Posterior cingulate gyrus (tissue), 11 donors: ENCODE measurements at places on chromosomes 4 and X.

DNA sequence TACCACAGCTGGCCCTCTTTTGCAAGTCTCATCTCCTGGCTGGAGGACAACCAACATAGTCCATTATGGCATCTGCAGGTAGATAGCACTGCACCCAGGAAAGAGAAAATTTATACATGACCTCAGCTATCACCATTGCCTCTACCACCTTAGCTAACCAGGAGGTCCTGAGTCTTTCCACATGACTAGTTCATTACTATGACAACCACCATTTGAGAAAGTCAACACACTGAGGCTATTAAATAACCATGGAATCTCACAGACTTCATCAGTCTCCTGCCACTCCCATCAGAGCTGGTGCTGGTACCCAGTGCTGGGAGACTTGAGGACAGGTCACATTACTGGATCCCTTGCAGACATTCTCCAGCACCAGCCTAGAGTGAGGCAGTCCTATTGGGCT is 285.9 kb downstream of the GBA3 start:
- no peak for DNase-seq

DNA sequence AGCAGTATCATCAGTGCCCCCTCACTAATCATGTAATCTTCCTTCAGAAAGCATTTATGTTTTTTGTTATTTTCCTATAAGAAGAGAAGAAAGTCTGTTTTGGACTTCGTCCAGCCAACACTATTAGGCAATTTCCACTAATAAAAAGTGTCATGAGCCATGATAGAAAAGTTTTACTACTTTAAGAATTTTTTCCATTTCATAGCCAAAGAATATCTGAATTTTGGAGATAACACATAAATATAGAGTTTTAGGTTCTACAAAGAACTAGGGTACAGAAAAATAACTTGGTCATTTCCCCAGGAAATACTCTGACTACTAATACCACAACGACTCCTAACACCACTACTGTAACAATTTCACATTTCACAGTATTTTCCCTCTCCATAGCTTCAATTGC is 41.8 kb upstream of the VEGFC start:
- DNase-seq: no peak

DNA sequence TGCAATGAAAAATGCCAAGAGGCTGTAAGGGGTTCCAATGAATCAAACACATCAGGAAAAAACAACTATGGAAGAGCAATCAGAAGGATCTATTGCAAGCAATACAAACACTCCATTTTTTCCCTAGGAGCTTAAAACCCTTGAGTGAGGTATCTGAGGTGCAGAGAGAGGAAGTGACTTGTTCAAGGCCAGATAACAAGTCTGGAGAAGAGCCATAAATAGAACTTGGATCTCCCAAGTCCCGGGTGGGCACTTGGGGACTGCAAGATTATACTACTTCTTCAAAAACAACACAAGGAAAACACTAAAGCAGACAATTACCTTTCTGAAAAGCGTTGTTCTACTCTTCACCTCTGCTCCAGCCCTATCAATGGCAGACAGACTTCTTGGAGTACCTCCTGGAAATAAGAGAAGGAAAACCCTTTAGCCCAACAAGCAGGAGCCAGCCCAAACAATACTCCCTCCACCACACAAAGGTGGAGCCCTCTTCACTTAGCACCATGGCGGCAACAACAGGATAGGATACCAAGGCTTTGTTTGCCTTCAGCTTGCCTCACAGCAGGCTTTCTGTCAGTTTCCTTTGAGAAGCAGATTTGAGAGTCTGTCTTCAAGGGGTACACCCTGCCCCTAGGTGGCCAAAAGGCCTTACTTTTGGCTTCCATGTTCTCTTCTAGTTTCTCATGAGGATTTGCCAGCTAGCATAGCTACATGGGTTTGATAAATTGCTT is 26.0 kb downstream of the AIFM1 start:
- no peak for DNase-seq

- no peak for DNase-seq
These were observed 6.6 kb upstream of the MAGEB17 start for GRCh38 chrX:16160729-16161128.

GRCh38 chr4:124862261-124862660 is 149.7 kb upstream of the ANKRD50 start:
- no peak for DNase-seq

- no peak for DNase-seq
These were observed 59.0 kb downstream of the WWC2 start for GRCh38 chr4:183158062-183158461.

- DNase-seq: no peak
These were observed 121.6 kb downstream of the SLC4A4 start for GRCh38 chr4:71460371-71460770.

DNA sequence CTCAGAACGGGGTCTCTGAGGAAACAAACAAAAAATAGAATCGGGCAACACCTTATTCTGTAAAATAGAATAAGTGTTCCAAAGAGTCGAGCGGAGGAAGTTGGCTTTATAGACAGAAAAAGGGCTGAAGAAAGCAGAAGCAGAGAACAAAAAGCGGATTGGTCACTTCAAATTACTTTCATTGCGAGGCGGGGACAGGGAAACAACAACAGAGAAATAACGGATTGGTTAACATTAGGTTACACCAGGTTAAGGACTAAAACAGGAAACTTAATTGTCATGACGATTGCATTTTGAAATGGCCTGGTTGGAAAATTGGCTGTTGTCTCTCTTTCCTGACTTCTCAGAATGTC is 433 bp upstream of the COQ2 start:
- DNase-seq: no peak

DNA sequence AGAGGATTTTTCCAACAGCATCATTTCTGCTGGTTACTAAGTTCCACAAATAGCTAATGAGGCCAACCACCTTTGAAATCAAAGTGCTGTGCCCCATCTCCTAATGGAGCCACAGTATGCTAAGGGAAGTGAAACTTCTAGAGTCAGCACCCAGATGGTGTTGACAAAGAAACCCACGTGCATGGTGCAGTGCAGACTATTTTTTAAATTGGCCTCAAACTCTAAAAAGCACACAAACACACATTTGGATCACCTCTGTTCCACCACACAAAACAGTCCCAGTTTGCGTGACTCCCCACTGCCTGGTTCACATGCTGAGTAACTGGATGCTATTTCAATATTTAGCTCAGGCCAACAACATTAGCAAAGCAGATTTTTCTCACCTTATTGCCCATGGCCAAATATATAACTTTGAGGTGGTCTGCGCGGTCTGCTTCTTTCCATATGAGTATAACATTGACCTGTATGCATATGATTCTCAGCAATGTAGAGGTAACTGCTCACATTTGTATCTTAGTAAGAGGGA is 69.9 kb downstream of the AMELX start:
- no peak for DNase-seq

GRCh38 chr4:158624889-158625478 is 46.7 kb downstream of the C4orf46 start:
- no peak for DNase-seq

GRCh38 chr4:151215295-151215694 is 61.7 kb upstream of the PRSS48 start:
- DNase-seq: no peak

- no peak for DNase-seq
These were observed 414.6 kb downstream of the PCDH7 start for GRCh38 chr4:31134720-31135119.

DNA sequence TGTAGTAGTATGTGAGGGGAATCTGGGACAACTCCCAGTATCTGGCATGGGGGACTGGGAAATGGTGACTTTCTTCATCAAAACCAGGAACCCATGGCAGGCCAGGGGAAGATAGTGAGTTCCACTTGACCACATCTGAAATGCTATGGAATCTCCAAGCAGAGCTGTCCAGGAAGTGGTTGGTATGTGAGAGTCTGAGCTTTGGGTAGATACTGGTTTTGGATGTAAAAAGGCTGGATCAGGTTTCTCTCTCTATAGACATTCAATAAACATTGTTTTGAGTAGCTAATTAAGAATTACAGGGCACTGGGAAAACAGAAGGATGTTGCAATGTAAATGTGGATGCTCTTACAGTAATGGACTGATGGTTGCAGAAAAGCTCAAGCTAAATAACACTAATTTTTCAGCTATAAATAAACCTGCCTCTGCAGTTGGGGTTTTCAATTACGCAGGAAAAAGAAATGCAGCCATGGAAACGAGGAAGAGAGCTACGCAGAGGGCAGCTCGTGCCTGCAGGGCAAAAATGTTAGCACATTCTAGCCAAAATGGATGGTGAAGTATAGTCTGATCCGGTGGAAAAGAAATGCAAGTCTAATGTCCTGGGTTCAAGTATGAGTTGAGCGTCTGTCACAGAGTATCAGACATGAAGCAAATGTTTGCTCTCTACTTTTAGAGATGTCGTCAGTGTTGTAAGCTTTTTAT is 13.4 kb upstream of the CHRNA9 start:
- DNase-seq: no peak

GRCh38 chr4:99219479-99219878 is 433 bp upstream of the ADH6 start:
- DNase-seq: no peak

DNA sequence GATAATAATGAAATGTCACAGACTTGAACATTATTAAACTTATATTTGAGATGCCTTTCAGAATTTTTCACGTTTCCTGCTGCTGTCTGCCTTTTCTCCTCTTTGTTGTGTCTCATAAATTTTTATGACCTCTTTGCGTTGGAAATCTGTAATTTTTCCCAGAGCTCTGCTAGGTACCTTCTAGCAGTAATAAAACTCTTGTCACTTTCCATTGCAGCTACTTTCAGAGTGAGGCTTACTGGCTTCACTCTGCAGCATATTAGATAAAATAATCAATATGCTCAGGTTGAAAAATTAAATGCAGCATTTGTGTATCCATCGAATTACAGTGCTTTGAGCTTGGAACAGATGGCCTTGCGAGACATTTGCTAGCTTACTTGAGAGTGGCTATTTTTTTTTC is 689.0 kb downstream of the GRID2 start:
- DNase-seq: no peak

GRCh38 chr4:47915378-47915777 is 995 bp upstream of the NFXL1 start:
- DNase-seq: no peak

DNA sequence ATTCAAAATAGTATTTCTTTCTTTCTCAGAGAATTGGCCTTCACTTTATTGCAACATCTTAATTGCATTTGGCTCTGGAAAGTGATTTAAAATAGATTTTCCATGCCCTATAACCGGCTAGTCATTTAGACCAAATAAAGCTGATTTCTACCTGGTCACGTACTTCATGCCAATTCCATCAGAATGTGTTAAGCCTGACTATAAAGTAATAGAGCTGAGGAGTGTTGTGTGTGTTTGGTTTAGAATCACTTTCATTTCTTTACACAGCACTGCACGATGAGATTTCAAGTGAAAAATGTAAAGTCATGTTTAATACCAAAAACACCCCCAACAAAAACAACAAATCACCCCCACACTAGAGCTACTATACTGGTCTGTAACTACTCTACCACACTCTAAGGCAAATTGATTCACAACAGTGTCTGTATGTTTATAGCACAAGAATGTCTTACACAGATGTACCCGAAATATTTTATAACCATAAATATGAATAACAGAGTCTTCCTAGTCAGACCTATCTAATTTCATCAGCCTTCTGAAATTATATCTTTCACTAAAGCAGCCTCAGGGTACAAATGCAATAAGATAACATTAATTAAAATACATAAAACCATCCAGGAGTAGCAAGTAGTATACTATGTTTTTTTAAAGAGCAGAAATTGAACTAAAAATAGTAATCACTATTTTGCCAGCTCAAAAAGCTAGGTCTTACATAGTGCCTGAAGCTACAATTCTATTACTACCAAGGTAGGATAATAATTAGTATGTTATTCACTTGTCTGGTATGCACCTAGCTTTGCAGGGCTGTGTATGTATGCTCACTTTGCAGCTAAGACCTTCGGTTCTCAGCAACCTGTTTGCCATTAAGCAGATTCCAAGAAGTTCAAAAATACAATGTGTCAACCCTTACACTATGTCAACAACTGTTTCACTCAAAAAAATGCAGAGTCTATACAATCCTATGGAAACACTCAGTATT is 28.4 kb downstream of the APBB2 start:
- DNase-seq: no peak

DNA sequence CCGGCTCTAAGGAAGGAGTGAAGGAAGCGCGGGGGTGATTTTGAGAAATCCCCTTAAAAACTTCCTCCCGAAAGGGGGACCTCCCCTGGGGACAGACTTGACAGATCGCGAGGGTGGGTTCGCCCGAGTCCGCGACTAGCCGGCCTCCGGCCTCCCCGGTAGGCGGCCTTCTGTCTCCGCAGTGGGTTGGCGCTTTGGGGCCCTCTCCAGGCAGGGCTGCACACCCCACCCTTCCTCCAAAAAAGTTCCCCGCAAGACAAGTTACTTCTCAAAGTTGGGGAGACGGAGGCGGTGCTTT is 24.8 kb downstream of the HOPX start:
- DNase-seq: peak; percentile 27

- DNase-seq: no peak
These were observed 78.4 kb upstream of the MAP3K15 start for GRCh38 chrX:19593690-19594089.

DNA sequence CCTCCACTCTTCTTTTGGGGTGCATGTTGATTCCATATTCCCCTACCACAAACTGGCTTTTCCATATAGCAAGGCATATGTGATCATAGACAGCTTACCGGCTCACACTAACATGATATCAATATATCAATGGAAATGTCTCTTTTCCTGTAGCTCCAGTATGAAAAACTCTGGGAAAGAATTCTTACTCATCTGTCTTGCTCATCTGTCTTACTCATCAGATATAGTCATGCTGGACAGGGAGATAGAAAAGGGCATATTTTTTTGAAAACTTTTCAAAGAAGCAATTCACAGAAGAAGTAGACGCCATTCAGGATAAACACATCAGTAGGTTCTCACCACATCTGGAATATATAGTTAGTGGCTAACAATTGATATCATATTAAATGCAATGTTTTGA is 794.7 kb downstream of the RAB28 start:
- DNase-seq: no peak

GRCh38 chrX:773292-774025 is 142.9 kb downstream of the SHOX start:
- DNase-seq: no peak

DNA sequence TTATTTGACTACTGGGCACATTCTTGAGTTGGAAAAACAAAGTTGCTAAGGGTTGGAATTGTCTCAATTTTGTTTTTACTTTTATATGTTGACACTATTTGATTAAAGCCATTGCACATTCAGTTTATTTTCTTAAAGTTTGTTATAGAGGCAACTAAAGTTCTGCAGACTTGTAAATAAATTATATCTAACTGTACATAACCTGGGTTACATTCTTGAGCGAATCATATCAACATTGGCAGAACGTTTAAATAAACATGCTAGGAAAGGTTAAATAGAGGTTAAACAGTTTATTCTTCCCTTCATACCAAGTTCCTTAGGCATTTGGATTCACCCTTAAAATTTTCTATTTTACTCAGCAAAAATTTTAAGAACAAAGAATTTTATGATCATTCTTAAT is 74.5 kb downstream of the UCHL1 start:
- DNase-seq: no peak

DNA sequence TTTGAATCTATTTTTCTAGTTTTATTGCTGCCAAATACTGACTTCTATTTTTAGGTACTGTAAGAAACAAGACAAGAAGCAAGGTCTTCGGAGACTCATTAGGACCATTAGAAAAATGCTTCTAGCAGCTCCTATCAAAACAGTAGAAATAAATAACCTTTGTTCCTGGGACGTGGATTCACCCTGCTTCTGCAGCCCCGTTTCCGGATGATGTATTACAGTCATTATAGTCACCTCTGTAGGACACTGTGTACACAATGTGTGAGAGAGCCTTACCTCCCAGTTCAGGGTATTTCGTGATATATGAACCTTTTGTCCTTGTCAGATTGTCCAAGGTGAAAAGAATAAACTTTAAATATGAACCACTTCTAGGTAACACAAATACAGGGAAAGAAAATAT is 484.0 kb upstream of the TECRL start:
- no peak for DNase-seq
